ENCODE measurements at places on chromosomes 6 and 20.

GRCh38 chr6:46381057-46381456 is 110.2 kb downstream of the RCAN2 start:
- no peak for DNase-seq

- no peak for DNase-seq
Measured at GRCh38 chr6:43817192-43817591, 47.2 kb downstream of the VEGFA start.

GRCh38 chr6:150767571-150768018 is 97.9 kb upstream of the MTHFD1L start:
- DNase-seq: no peak

GRCh38 chr6:119026822-119027221 is 51.6 kb downstream of the FAM184A start:
- DNase-seq: no peak

DNA sequence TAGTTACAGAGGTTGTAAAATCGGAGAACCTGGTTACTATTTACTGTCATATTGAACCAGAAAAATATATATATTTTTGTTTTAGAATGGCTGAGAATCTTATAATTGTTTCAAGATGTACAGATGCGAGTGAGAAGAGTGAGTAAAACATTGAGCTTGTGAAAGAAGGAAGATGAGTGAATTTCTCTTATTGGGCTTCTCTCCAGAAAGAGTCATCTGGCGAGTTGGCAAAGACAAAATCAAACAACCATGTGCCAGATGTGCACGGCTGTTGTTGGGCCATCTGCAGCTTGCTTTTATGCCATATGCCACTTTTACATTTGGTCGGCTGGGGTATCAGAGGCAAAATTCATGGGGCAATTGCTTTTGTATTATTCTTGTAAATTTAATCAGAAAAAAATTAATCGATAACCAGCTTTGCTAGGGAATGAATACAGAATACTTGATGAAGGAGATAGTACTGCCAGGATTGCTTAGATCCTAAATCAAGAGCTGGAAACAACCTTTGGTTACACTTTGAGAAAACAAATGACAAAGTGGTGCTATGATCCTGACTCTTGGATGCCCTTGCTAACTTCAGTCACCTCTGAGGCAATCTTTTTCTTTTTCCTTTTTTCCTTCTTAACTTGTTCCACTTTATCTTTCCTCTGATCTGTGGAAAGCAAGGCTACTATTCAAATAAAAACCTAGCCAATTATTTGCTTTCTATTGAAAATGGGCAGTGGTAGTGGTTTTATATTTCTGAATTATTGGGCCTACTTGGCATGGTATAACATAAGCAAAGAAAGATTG is 97.1 kb upstream of the GRIK2 start:
- DNase-seq: no peak

DNA sequence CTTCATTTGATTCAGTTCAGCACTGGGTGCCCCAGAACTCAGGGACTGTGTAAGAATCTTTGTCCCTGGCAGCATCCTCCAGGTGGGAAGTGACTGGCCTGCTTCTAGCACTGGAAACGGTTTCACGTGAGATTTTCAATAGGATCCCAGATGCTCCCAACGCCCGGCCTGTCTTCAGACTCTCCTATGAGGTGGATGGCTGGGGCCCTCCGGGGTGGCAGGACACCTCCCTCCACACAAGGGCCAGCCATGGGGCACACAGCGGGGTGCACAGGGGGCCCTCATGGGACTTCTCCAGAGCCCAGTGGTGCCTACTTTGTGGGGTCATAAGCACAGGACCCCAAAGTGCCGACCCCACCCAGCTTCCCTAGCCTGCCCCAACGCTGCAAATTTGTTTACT is 72.8 kb downstream of the SMOC2 start:
- DNase-seq: no peak

- no peak for DNase-seq
Measured at GRCh38 chr6:169805242-169805838, 53.9 kb downstream of the ERMARD start.

- no peak for DNase-seq
Measured at GRCh38 chr20:9478771-9479170, 35.6 kb upstream of the LAMP5 start.

Data from activated CD4-positive, alpha-beta T cell treated with anti-CD3 and anti-CD28 coated beads, Interleukin-2, amount 50 U/mL, for 24 hours (primary cell).